ENCODE measurements at places on chromosomes 5 and 9. TPM values are rescaled to one million over a fixed set of nuclear protein-coding genes. Genes with fewer than 3 reads are reported as not detected.

The GRIA1 gene
- not detected for total RNA-seq

The GRM6 gene
- total RNA-seq, result not detected

The LMNB1 gene
- 27.7 TPM for total RNA-seq

The OR1J2 gene
- total RNA-seq, result not detected

The DMGDH gene
- 0.87 TPM for total RNA-seq

The CTXN3 gene
- total RNA-seq, result not detected

GRCh38 chr5:179485845-179486575 is 64.3 kb upstream of the RUFY1 start:
- no peaks in the 10 kb centered on the region for H3K4me1 ChIP-seq
- H3K4me3 ChIP-seq, result no peak overlapping the region
- no peaks in the 10 kb centered on the region for H3K36me3 ChIP-seq
- no peak overlapping the region for H3K27ac ChIP-seq

- H3K27ac ChIP-seq, result no peak overlapping the region
- no peaks in the 10 kb centered on the region for H3K36me3 ChIP-seq
- H3K4me1 ChIP-seq, result peaks cover 9% of the 10 kb centered on the region
- H3K27me3 ChIP-seq, result no peaks in the 10 kb centered on the region
- DNase-seq, result no peak
Observed at GRCh38 chr9:74948937-74949336, 3.8 kb downstream of the C9orf40 start.

DNA sequence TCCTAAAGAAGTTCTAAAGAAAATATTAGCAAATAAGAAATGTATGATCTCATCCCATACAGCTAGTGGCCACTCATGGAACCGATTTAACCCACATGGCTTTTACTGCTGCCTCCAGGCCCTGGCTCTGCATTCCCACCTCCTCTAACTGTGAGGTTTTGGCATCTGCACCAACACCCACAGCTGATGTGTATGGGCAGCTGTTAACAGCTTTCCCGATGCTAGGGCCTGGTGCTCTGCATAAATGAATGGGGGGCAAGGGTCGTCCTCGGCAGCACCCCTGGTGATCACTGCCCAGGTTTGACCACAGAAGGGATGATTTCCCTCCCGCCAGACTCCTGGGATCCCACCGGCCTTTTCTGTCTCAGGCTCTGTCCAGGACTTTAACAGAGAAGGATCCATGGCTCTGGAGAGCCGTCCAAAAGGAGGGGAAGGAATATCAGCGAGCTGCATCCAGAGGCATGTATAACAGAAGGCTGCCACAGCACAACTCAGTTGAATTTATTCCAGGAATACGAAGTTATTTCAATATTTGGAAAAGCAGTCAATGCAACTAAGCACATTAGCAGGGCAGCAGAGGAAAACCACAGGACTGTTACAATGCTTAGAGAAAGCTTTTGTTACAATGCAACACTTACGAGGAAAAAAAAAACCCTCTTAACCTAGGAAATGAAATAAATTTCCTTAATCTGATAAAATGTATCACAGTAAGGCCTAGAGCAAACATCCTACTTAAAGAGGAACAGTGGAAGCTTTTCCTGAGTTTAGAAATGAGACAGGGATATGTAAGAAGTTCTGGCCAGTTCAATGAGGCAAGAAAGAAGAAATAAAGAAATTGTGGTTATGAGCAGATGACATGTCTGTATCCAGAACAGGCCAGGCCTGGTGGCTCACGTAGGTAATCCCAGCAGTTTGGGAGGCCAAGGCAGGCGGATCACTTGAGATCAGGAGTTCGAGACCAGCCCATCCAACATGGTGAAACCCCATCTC is 63.1 kb downstream of the NACC2 start:
- H3K4me3 ChIP-seq, result no peak overlapping the region
- H3K27me3 ChIP-seq, result no peaks in the 10 kb centered on the region
- H3K4me1 ChIP-seq, result no peaks in the 10 kb centered on the region
- H3K27ac ChIP-seq, result no peak overlapping the region
- H3K36me3 ChIP-seq, result no peaks in the 10 kb centered on the region

GRCh38 chr9:134590240-134591081 is 51.1 kb upstream of the COL5A1 start:
- no peak for DNase-seq
- no peaks in the 10 kb centered on the region for H3K36me3 ChIP-seq
- no peak overlapping the region for H3K27ac ChIP-seq
- no peak overlapping the region for H3K4me3 ChIP-seq
- no peaks in the 10 kb centered on the region for H3K4me1 ChIP-seq

DNA sequence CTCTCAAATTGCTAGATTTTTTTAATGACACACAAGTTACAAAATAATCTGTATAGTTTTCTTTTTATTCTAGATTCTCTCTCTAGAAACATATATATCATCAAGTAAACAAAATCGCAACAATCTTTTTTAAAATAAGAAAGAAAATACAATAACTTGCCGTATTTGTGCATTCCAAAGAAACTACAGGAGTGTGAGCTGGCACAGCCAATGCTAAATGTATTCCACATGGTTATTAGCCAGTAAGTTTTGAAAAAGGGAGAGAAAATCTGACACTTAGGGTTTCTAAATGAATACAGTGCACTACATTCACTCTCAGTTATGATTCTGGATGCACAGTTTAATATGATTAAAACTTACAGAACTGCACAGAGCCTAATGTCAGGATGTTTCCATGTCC is 117.9 kb downstream of the BNC2 start:
- no peak for DNase-seq
- no peaks in the 10 kb centered on the region for H3K27me3 ChIP-seq
- no peak overlapping the region for H3K27ac ChIP-seq
- H3K36me3 ChIP-seq, result no peaks in the 10 kb centered on the region

DNA sequence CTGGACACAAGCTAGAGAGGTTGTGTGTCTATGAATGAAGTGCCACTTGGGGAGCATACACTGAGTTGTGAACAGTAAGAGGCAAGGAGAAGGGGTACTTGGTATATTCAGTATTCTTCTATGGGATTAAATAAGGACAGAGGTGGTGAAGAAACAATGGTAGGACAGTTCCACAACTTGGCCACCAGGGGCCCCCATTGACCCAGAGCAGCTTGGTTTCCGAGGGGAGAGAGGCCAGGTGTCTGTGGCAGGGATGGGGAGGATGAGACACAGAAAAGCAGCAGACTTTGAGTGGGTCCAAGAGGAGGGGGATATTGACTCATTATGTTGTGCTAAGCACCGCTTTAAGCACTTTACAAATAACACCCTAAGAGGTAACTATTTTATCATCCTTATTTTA is 220.6 kb downstream of the MELK start:
- no peak overlapping the region for H3K27ac ChIP-seq
- no peaks in the 10 kb centered on the region for H3K4me1 ChIP-seq
- DNase-seq, result no peak

GRCh38 chr9:124392871-124393460 is 22.3 kb downstream of the PSMB7 start:
- H3K36me3 ChIP-seq, result peaks cover 32% of the 10 kb centered on the region
- H3K27ac ChIP-seq, result no peak overlapping the region
- no peak overlapping the region for H3K4me3 ChIP-seq
- DNase-seq, result no peak
- H3K27me3 ChIP-seq, result no peaks in the 10 kb centered on the region

- H3K27ac ChIP-seq, result no peak overlapping the region
- DNase-seq, result no peak
- no peaks in the 10 kb centered on the region for H3K36me3 ChIP-seq
- H3K4me3 ChIP-seq, result no peak overlapping the region
Observed at GRCh38 chr9:4787876-4788275, 4.9 kb upstream of the RCL1 start.

- DNase-seq, result no peak
- H3K36me3 ChIP-seq, result no peaks in the 10 kb centered on the region
- no peaks in the 10 kb centered on the region for H3K4me1 ChIP-seq
- no peaks in the 10 kb centered on the region for H3K27me3 ChIP-seq
- no peak overlapping the region for H3K4me3 ChIP-seq
Observed at GRCh38 chr5:66658516-66658915, 62.3 kb downstream of the MAST4 start.

DNA sequence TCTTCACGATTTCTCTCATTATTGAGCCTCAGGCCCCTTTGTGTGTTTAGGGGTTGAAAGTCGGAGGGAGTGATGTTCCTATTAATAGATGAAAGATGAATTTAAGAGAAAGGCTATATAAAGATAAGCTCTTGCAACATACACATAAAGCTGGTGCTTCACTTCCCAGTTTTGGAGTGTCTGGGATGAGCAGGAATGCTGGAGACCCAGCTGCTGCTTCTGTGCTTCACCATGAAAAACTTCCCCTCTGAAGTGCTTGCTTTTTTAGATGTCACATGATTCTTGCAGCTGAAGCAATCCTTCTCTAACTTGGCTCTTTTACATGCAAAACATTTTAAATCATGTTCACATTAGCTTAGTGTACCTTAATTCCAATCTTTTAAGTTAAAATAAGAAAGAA is 19.7 kb upstream of the SNCAIP start:
- H3K27me3 ChIP-seq, result no peaks in the 10 kb centered on the region
- no peak overlapping the region for H3K27ac ChIP-seq
- no peaks in the 10 kb centered on the region for H3K4me1 ChIP-seq
- no peaks in the 10 kb centered on the region for H3K36me3 ChIP-seq

- no peaks in the 10 kb centered on the region for H3K27me3 ChIP-seq
- H3K27ac ChIP-seq, result no peak overlapping the region
- no peaks in the 10 kb centered on the region for H3K4me1 ChIP-seq
- no peaks in the 10 kb centered on the region for H3K36me3 ChIP-seq
Observed at GRCh38 chr5:61141801-61142200, 20.5 kb downstream of the SMIM15 start.

- H3K4me1 ChIP-seq, result no peaks in the 10 kb centered on the region
- no peak overlapping the region for H3K4me3 ChIP-seq
- DNase-seq, result no peak
- no peaks in the 10 kb centered on the region for H3K27me3 ChIP-seq
- no peak overlapping the region for H3K27ac ChIP-seq
Observed at GRCh38 chr5:65268525-65268924, 213.2 kb downstream of the ADAMTS6 start.

GRCh38 chr9:76373173-76373783 is 20.9 kb downstream of the RFK start:
- H3K27ac ChIP-seq, result no peak overlapping the region
- H3K4me1 ChIP-seq, result no peaks in the 10 kb centered on the region
- DNase-seq, result no peak
- no peaks in the 10 kb centered on the region for H3K36me3 ChIP-seq
- no peaks in the 10 kb centered on the region for H3K27me3 ChIP-seq

DNA sequence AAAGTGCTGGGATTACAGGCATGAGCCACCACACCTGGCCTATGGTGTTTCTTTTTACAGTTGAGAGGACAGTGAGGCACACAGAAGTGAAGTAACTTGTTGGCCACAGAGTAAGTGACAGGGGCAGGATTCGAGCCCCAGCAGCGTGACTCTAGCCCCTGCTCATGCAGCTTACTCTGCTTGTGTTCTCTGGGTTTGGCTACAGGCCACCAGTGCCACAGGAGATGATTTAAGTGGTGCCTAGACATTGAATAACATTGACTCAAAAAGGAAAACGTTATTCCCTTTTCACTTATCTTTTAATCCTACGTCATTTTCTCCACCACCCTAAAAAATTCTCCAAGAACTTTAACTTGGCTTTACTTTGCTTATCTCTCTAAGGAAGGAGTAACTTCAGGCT is 61.4 kb downstream of the SNX24 start:
- H3K36me3 ChIP-seq, result no peaks in the 10 kb centered on the region
- H3K4me1 ChIP-seq, result no peaks in the 10 kb centered on the region
- DNase-seq, result no peak
- H3K4me3 ChIP-seq, result no peak overlapping the region
- no peak overlapping the region for H3K27ac ChIP-seq

DNA sequence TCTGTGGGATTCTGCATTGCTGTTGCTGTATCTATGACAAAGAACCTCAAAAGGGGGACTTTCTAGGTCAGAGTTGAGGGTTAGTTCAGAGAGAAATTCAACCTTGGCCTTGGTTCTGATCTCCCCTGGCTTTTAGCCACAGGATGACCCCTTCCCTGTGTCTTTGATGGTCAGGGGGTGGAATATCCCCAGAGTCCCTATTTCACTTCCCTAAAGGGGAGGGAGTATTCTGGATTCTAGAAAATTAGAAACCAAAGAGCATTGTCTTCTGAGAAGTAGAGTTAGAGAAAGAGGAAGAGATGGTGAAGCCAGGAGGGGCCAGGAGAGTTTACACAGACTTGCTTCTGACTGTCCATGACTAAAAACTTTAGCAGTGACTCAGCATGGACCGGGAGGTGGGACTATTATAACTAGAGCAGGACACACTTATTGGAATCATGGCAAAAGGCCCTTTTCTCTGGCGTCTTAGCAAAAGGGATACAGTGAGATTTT is 56.2 kb upstream of the LPAR1 start:
- no peaks in the 10 kb centered on the region for H3K36me3 ChIP-seq
- no peaks in the 10 kb centered on the region for H3K27me3 ChIP-seq
- no peak for DNase-seq
- H3K4me1 ChIP-seq, result no peaks in the 10 kb centered on the region

- peaks cover 2% of the 10 kb centered on the region for H3K27me3 ChIP-seq
- no peaks in the 10 kb centered on the region for H3K4me1 ChIP-seq
- H3K36me3 ChIP-seq, result no peaks in the 10 kb centered on the region
- no peak overlapping the region for H3K27ac ChIP-seq
- no peak overlapping the region for H3K4me3 ChIP-seq
Observed at GRCh38 chr9:134891053-134891452, 10.4 kb downstream of the FCN2 start.

DNA sequence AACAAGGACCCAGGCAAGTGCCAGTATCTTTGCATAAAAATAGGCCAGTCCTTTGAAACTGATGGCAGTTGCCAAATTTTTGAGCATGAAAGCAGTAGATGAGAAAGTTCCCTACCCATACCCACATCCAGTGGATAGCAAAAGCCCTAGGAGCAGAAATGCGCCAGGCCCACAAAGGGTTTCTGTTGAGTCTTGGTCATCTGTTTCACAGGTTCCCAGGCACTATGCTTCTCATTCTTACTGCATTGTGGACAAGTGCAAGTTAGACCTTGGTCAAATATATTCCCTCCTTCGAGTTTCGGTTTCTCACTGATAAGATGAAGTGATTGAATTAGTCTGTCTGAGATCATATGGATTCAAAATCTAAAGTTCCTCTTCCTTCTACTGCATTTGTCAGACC is 152.3 kb downstream of the NR3C1 start:
- no peaks in the 10 kb centered on the region for H3K36me3 ChIP-seq
- DNase-seq, result no peak
- no peaks in the 10 kb centered on the region for H3K27me3 ChIP-seq
- H3K4me1 ChIP-seq, result peaks cover 3% of the 10 kb centered on the region
- no peak overlapping the region for H3K27ac ChIP-seq

Data from B cell (primary cell).